NCI-H1694 treated with DMSO at 0.1 percent for 48 hours (cell line): ENCODE measurements at places on chromosomes 6 and 20.

DNA sequence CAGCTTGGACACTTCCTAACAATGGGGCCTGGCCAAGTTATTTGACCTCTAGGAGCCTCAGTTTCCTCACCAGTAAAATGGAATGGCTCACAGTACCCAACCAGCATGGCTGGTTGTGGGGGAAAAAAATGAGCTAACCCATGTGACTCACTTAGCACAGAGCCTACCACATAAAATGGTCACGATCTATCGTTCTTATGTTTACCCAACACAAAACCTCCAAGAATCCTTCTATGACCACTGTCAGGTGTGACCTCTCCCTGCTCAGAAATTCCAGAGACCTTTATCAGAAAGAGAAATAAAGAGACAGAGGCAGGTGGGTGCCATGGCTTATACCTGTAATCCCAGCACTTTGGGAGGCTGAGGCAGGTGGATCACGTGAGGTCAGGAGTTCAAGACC, 39.4 kb downstream of the BPIFB1 start:
- DNase-seq: no peak

DNA sequence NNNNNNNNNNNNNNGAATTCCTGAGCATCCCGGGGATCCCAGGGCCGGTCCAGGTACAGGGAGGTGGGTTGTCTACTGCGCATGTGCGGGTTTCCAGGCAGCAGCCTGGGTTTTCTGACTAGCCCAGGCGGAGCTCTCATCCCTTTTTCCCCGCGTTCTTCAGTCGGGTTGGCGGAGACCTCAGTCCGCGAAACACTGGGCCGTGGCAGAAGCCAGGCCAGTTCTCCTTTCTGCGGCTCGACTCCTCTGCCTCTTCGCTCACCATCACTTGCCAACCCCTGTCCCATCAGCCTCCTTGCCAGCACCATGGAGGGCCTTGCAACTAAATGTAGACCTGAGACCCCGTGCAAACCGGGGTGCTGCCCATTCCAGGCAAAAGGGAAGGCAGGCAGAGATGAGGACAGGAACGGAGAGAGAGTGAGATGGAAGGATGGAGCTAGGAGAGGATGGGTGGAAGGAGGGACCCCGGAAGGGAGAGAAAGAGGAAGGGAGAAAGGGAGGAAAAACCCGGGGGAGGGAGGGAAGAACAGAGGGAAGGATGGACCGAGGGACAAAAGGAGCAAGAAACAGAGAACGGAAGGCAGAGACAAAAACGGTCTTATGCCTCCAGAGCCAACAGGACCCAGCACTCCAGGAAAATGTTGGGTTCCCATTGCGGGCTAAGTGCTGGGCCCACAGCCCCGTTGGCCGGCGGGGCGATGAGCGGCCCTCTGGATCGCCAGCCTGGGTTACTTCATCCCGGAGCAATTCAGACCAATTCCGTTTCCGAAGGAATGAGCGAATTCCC, 445.4 kb upstream of the DEFB115 start:
- DNase-seq: peak; percentile 6

DNA sequence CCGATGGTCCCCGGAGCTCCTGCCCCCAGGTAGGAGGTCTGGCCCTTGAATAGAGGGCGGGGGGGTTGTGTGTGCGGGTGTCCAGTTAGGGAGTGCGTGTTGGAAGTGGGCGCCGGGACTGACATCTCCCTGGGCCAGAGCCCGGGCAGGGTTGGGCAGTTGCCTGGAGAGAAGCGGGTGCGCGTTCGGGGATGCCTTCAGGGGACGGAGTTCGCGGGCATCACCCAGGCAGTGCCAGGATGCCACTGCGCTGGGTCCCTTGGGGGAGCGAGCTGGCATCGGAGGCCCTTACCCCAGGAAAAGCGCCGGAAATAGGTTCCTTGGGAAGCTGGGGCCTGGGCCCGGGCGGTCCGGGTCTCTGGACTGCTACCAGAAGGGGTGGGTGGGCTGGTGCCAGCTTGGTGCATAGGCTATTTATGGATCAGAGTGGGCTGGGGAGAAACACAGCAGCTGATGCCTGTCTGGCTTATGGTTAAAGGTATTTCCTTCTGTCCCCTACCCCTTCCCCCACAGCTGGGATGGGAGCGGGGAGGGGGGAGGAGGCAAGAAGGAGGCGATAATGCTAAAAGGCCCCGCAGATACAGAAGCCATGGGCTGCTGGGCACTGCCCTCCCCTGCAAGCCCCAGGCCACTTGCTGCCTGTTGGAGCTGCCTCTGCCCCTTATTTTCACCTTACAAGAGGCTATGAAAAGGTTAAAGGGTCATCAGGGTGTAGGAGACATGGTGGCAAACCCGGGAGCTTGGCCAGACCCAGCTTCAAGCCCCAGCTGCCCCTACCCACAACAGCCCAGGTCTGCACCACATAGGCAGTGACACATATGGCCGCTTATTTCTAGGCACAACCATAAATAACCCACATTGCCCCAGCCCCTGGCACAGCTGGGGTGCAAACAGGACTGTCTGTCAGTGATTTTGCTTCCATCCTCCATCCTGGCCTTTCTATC, 638 bp downstream of the PACSIN1 start:
- DNase-seq: no peak

- no peak for DNase-seq
Observed at GRCh38 chr20:20694591-20694990, 17.9 kb downstream of the RALGAPA2 start.

DNA sequence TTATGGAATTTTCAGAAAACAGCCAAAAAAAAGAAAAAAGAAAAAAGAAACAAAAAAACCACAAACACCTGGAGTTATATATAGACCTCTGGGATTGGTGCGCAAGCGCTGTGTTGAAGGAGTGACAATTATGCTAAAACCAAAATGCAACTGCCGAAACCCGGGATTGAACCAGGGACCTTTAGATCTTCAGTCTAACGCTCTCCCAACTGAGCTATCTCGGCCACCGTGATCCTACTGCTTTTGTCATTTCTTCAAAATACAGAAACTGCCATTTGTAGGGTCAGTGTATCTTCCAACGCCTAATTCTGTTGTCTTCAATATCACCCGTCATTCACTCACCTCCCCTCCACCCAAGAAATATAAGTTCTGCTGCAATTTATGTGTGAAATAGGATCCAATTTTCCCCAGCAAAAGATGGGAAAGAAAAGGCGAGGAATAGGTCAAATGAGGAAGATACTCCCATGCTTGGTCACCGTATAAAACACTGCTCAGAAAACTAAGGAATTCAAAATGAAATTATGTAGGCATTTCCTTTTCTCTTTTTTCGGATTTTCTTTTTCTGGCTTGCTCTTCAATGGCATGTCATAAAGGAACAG, 116.0 kb downstream of the TRIM27 start:
- peak; percentile 70 for DNase-seq

GRCh38 chr6:16762268-16762549, 949 bp upstream of the ATXN1 start:
- no peak for DNase-seq

DNA sequence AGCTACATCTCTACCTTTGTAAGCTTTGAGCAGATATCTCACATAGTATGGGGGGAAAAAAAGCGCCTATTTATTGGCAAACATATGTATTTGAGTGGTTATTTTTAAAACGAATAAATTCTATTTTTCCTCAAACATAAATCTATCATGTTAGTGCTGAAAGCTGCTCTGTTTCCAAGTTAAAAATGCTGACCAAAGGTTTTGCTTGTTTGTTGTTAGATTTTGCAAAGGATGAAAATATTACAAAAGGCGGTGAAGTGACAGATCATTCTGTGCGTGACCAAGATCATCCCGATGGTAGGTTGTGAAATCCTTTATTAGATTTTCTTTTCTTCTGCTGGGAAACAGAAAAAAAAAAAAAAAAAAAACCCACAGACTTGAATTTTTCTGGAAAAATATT, 605.9 kb downstream of the KIF16B start:
- no peak for DNase-seq

GRCh38 chr6:89138173-89138572, 7.7 kb upstream of the PM20D2 start:
- DNase-seq: no peak

GRCh38 chr20:36405255-36405654, 99.1 kb downstream of the DLGAP4 start:
- DNase-seq: no peak

- DNase-seq: no peak
Observed at GRCh38 chr6:98944598-98945081, 3.1 kb downstream of the FBXL4 start.

DNA sequence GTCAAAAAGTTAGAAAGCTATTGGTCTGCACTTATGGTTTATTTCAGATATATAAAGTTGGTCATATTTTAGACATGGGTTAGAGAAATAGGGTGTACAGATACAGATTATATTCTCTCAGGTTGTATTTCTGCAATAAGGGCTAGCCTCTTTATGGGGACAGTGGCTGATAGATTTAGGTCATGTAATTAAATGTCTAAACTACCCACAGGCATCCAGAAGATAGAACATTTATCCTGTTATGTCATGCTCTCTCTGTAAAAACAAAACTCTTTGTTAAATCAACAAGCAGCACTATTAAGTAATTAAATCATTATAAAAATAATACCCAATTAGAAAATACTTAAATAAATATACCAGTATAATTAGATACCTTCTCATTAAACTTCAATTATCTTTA, 612.6 kb upstream of the CITED2 start:
- no peak for DNase-seq

GRCh38 chr20:58690396-58691135, 2.0 kb upstream of the NPEPL1 start:
- DNase-seq: no peak

DNA sequence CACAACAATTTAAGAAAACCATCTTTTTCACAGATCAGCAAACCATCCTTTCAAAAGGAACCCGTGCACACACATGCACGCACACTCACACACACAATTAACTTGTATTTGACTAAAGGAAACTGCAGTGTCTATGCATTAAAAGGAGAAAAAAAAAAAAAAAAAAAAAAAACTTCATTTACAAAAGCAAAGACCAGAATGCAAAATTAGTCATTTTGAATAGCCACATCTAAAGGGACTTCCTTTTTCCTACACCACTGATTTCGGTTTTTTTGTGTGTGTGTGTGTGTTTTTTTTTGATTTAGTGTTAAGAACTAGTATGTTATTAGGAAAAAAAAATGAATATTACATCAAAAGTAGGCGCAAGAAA, 6.3 kb downstream of the ZMYND8 start:
- DNase-seq: no peak

DNA sequence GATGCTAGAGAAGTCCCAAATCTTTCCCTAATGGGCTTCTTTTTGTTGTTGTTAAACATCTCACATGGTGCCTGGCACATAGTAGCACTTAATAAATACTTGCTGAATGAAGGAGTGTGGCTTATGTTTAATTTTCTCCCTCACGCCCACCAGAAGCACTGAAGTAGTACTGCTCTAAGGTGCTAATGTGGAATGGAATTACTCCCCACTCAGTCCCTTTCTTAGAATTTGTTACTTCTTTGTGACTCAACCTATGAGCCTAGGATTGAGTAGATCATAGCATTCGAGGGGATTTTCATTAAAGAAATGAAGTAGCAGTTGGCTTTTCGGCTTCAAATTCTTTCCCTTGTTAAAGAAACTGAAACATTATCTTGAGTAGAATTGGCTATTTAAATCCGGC, 192.8 kb downstream of the CLIC5 start:
- no peak for DNase-seq

DNA sequence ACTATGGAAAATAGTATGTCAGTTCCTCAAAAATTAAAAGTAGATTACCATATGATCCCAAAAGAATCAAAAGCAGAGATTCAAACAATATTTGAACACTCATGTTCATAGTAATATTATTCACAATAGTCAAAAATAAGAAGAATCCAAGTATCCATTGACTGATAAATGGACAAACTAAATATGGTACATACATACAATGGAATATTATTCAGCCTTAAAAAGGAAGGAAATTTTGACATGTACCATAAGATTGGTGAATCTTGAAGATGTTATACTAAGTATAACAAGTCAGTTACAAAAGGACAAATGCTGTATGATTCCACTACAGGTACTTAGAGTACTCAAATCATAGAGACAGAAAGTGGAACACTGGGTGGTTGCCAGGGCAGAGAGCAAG, 88.3 kb upstream of the TMEM30A start:
- no peak for DNase-seq

DNA sequence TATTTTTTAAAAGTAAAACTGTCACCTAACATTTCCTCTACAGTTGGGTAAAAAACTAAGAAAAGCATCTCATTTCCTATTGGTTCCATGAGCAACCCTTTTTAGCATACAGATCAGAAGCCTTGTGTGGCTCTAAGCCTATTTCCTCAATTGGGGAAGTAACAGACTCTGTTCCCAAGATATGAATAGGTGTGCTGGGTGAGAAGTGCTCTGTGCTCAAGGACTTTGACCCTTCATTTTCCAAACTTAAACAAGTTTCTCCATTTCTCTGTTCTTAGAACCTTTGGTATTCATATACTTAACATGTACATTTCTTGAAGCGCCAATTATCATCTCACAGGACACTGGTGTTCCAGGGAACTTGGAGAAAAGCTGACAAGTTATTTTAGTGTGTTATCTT, 24.1 kb downstream of the CARMIL1 start:
- DNase-seq: no peak

- DNase-seq: no peak
Observed at GRCh38 chr6:143486752-143487151, 24.8 kb downstream of the FUCA2 start.

- no peak for DNase-seq
Observed at GRCh38 chr20:44660581-44660980, 9.1 kb upstream of the ADA start.

DNA sequence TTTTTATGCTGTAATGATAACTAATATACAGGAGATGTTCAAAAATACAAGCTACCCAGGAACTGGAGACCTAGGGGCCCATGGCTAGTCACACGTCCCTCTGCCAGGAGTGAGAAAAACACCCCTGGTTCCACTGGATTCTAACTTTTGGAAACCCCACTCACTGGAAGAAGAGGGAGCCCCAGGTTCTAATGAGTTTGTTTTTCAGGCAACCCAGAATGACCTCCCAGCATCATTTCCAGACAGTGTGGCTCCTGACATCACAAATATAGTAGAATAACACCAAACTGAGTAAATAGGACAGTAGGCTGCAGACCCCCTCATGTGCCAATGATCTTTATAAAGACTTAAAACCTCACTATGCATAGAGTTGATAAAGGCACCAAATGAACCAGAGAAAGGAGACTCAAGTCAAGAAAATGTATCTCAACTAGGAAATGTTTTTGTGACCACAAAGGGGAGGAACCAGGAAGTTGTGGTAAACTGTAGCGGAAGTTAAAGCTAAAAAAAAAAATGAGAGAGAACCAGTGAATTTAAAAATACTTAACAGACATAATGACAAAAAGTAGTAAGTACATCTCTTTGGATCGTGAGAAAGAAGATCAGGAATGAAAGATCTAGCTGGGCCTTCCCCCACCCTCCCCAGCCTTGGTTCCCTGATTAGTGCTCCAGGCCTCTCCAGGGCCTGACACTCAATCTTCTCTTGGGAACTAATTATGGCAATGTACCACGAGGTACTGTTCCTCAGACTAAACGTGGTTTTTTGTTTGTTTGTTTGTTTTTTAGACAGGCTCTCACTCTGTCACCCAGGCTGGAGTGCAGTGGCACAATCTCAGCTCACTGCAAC, 19.8 kb downstream of the HLA-E start:
- DNase-seq: no peak
